ENCODE measurements at places on chromosomes 3 and 15. TPM values are rescaled to one million over a fixed set of nuclear protein-coding genes. Genes with fewer than 3 reads are reported as not detected.

SCAANT1 gene
- not detected for total RNA-seq

RAB43 gene
- total RNA-seq, result 8.1 TPM

SLC6A20 gene
- not detected for total RNA-seq

CKMT1A gene
- 0.16 TPM for total RNA-seq

ANKRD63 gene
- total RNA-seq, result not detected

CDAN1 gene
- 8.2 TPM for total RNA-seq

TPRA1 gene
- total RNA-seq, result 36.1 TPM

TPRG1 gene
- 0.32 TPM for total RNA-seq

GXYLT2 gene
- 24.1 TPM for total RNA-seq

RETNLB gene
- total RNA-seq, result not detected

CHRNA7 gene
- total RNA-seq, result 0.47 TPM

CCR1 gene
- 1.5 TPM for total RNA-seq

CFAP100 gene
- not detected for total RNA-seq

CISH gene
- total RNA-seq, result 0.95 TPM

CD200R1 gene
- 0.09 TPM for total RNA-seq

FGF12 gene
- total RNA-seq, result not detected

HMCES gene
- 15.1 TPM for total RNA-seq

PLA2G4F gene
- under 0.01 TPM for total RNA-seq

GRM7 gene
- not detected for total RNA-seq

ACTRT3 gene
- 7.1 TPM for total RNA-seq

SPTBN5 gene
- 0.17 TPM for total RNA-seq

GOLGA8T gene
- total RNA-seq, result 0.17 TPM

RAD51 gene
- 1.4 TPM for total RNA-seq

CPA3 gene
- not detected for total RNA-seq

C2CD4A gene
- total RNA-seq, result not detected

AGTR1 gene
- 2.5 TPM for total RNA-seq

CFAP161 gene
- 0.16 TPM for total RNA-seq

CNTN6 gene
- not detected for total RNA-seq

FANCD2OS gene
- total RNA-seq, result not detected

GOLGA6A gene
- under 0.01 TPM for total RNA-seq

LOXL1 gene
- total RNA-seq, result 201 TPM

ROPN1 gene
- not detected for total RNA-seq

DNASE1L3 gene
- not detected for total RNA-seq

NR2E3 gene
- 0.09 TPM for total RNA-seq

FSD2 gene
- total RNA-seq, result not detected

DNAH12 gene
- under 0.01 TPM for total RNA-seq

VWA5B2 gene
- not detected for total RNA-seq

MUC13 gene
- total RNA-seq, result not detected

SLC22A13 gene
- 0.09 TPM for total RNA-seq

HIGD2B gene
- under 0.01 TPM for total RNA-seq

CCR9 gene
- total RNA-seq, result not detected

UBA7 gene
- total RNA-seq, result 53.9 TPM

DAZL gene
- total RNA-seq, result not detected

MINAR1 gene
- total RNA-seq, result 0.63 TPM

TRH gene
- not detected for total RNA-seq

SCG5 gene
- total RNA-seq, result 24.3 TPM

ZBED2 gene
- under 0.01 TPM for total RNA-seq

RPP14 gene
- 9.5 TPM for total RNA-seq

THAP10 gene
- total RNA-seq, result 1.5 TPM

CASR gene
- total RNA-seq, result not detected

VGLL4 gene
- 39.2 TPM for total RNA-seq

SLC12A8 gene
- 2.8 TPM for total RNA-seq

MITF gene
- 16.7 TPM for total RNA-seq

TGM5 gene
- total RNA-seq, result not detected

SUSD5 gene
- total RNA-seq, result 5.7 TPM

SCN11A gene
- total RNA-seq, result not detected

All from bronchial smooth muscle cell (primary cell).